Stimulated activated CD8-positive, alpha-beta memory T cell treated with anti-CD3 and anti-CD28 coated beads, Interleukin-4, amount 100 ng/mL, for 48 hours (primary cell): ENCODE measurements at places on chromosomes 6 and 20.

- no peak for DNase-seq
Measured at GRCh38 chr6:146949425-146949824, 254.8 kb upstream of the STXBP5 start.

DNA sequence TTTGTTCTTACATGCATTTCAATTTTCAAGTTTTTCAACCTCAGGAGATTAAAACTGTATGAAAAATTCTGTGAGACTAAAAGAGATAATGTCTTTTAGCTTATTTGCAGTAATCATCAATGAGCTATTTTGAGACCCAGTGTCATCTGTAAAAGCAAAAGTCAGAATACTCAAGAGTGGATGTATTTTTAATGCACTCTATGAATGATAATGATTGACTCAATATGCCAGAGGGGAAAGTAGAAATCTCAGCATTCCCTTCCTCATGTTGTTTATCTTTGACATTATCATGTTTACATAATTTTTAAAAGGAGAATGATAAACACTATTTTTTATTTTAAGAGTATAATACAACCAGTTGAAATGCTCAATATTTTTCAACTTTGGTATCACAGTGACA lies 162.1 kb downstream of the MMUT start:
- no peak for DNase-seq

DNA sequence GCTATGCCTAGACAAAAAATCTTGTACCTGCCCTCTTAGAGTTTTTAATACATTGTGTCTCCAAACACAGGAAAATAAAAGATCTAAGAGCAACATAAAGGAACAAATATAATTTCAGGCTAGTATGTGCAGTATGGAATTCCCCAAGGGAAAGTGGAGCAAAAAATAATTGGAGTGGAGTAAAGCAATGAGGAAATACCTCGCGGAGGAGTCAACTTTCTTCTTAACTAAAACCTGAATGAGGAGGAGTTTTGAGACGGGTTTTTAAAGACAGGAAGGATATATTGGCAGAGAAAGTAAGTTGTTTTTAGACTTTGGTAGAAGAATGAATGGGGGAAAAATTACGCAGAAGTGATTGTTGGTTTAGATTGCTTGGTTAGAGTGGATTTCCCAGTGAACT lies 14.0 kb downstream of the HIVEP1 start:
- DNase-seq, result no peak

DNA sequence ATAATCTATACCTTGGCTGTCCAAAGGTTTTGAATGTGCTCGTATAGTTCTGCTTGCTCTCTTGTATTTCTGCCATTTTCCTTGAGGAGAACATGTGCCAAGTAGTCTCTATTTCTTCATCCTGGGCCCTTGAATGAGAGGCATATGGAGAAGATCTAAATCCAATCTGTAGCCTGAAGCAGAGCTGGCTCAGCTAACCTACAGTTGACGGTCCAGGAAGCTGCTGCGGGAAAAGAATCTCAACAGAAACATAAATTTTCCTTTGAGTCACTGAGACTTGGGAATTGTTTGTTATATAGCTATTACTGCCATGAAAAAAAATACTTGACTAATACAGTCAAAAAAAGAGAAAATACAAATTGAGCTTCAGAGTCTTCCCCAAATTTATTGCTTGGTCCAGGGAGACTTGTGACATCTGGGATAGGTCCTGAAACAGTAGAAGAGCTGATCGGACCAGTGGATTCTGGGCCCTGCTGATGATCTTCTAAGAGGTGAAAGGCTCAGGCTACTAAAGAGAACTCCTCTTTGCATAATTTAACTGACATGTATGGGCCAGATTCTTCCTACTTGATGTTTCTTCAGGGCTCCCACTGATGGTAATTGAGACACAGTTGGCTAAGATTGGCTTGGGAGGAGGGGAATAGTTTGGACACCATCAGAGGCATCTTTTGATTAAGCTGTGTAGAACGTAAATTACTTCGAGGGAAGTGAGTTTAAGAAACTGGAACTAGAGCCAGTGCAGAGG lies 29.9 kb upstream of the PLCB4 start:
- DNase-seq, result no peak

DNA sequence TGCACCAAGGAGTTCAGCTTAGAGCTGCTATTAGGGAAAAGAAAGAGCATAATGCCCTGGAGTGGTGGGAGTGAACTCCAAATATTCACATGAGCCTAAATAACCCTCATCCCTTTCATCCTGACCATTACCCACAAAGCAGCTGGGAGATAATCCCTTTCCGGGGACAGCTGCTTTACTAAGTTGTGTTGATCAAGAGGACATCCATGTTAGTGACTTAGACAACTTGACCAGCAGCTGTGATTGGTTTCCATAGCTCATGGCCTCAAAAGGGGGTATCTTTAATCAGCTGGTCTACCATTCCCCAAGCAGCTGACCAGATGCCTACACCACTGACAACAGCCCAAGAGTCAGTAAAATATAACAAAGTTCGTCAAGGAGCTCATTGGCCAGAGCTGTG lies 75.8 kb upstream of the LY86 start:
- no peak for DNase-seq

DNA sequence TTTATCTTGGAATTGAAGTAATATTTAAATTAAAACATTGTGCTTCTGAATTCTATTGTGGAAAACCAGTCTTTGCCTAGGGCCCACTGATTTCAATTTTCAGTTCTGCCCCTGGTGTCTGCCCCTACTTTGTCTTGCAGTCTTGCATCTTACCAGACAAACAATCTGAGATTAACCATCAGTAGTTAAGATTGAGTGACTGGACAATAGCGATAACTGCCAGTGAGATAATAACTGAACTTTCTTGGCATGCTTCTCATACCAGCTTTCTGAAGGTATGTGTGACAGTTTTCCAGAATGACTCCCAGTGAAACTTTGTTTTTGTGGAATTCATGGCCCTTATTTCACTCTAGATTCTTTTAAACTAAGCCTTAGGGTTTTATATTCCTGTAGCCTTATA lies 53.5 kb downstream of the KCNQ5 start:
- no peak for DNase-seq

DNA sequence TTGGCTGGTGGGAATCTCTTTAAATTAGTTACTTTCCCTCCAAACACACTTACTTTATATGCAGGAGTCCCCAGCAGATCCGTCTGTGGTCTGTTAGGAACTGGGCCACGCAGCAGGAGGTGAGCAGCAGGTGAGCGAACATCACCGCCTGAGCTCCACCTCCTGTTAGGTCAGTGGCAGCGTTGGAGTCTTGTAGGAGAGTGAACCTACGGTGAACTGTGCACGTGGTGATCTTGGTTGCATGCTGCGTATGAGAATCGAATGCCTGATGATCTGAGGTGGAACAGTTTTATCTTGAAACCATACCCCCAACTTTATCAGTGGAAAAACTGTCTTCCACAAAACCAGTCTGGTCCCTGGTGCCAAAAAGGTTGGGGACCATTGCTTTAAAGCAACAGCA lies 5.0 kb downstream of the SERPINB6 start:
- no peak for DNase-seq

DNA sequence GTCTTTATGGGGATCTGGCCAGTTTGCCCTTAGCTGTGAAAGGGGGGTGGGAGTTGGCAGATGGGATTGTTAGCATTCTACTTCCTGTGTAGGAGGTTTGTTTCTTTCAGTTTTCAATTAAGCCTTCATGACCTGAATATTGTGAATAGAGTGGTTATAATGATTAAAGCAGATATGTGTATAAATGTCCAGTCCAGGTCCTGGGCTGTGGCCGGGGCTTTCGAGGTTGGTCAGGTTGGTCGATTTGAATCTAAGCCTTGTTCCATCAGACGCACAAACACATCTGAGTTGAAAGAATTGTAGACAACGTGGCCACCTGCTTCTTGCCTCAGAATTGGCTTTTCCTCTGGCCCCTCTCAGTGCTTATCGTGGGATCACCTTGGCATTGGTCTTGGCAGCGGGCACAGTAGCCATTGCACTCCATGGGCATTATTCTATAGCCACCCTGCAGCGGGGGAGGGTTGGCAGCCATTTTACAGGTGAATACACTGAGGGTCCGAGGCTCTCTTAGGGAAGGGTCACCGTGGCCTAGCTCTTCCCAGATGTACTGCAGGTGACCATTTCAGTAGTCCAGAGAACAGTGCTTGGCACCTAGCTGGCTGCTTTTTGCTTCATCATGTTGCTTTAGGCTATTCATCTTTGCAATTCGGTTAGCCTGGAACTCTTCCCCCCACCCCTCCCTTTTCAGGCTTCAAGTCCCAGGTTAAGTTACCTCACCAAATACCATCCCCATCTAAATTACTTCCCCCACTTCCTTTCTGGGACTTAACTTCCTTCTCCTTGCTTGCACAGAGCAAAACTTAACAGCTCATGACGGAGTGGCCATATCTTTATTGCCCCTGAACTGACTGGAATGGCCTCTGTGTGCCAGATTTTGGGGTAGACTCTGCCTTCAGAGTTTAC lies 1.1 kb downstream of the RNF114 start:
- no peak for DNase-seq

GRCh38 chr6:136426627-136427377 lies 123.4 kb downstream of the MAP7 start:
- DNase-seq, result no peak

GRCh38 chr20:37911838-37912281 lies 8.9 kb downstream of the VSTM2L start:
- no peak for DNase-seq

DNA sequence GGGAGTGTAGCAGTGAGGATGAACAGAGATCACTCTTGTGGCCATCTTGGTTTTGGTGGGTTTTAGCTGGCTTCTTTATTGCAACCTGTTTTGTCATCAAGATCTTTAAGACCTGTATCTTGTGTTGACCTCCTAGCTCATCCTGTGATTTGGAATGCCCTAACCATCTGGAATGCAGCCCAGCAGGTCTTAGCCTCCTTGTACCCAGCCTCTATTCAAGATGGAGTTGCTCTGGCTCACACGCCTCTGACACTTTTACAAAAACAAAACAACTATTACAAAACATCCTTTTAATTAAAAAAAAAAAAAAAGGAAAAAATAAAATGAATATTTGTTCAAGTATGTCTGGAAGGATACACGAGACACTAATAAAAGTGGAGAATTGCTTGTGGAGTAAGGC lies 62.4 kb downstream of the PHACTR2 start:
- DNase-seq, result no peak

- DNase-seq, result no peak
Measured at GRCh38 chr20:47622118-47622665, 120.5 kb downstream of the NCOA3 start.

DNA sequence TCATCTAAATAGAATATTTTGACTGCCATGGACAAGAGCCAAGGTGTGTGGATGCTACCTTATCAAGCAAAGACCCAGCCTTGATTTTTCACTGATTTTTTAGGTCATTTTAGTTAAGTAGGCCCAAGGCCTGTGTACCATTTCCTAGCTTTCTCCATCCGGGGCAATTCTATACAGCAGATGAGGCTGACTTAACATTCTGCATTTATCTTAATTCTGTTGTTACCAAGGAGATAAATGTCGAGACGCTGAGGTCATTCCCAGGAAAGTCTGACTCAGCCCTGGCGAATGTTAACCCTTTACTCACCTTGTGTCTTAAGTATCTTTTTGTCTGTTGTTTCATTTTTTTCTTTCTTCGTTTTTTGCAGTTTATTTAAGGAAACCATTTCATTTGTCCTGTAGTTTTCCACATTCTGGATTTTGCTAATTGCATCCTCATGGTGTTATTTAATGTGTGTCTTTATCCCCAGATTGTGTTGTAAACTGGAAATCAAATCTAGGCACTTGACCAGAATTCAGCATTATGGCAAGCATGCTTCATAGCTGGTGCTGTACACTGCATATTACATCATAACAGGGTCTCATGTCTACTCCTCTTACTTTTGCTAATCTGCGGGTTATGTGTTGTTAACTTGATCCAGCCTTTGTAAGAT lies 277.0 kb downstream of the CDKAL1 start:
- no peak for DNase-seq

DNA sequence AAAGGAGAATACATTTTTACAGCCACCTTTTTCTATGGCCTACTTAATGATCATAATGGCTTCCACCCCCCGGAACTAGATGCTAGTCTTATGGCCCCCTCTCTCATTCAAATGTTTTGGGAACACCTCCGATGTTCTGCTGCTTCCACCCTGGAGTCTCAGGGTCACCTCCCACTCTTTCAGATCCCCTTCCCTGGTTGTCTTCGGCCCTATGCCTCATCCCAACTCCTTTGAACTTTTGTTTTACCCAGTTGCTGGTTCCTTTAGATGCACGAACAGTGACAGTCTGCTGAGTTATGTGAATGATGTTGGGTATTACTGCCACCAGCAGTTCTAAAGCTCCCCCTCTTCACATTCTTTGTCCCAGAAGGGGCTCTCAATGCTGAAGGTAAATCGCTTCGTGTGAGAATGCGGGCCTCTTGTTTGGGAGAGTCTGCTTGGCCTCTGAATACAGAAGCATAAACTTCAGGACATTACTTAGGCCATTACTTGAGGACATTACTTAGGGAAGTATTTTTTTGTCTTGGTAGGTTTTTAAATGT lies 309.1 kb downstream of the SOX4 start:
- no peak for DNase-seq

DNA sequence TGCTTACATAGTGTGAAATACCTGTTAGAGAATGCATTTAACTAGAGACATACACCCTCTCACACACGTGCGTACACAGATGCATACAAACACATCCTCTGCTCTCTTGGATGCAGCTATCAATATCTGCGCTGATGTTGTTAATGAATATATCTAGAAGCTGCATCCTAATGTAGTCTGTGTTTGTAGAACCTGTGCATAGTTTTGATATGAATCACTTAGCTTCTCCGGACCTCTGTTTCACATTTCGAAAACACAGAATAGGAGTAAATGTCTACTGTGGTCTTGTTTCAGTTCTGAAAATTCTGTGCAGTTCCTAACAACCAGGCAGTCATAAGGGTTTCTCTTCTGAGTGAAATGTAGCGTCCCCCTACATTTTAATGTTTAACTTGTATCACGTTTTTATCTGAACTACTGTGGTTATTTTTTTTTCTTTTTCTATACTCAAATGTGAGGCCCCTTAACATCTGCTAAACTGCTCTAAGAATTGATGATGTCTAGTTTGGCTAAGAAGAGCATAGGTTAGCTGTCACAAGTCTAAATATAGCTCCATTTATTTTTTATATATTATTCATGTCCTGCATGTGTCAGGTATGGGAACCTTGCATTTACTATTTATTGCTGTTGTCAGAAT lies 254.5 kb downstream of the TMEM242 start:
- no peak for DNase-seq
